Cortex of kidney (tissue), 1 donor: ENCODE measurements at places on chromosomes 3 and 15.

DNA sequence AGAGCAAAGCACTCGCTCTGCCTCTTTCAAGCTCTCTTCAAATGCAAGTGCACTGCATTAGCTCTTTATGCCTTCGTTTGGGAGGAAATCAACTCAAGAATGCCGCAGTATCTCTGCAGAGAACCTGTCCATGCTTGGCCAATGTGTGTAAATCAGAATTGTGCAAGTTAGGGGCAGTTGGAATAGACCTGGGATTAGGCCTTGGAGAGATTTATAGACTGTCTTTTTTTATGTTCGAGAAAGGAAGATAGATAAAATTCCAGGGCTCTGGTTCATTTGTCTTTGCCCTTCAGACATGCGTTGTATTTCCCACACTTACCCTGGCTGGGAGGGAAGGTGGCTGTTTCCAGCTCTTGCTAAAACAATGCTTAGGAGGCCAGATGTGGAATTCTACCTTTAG, 163.7 kb downstream of the MOBP start:
- no peak for DNase-seq

- DNase-seq: no peak
These were observed 7.1 kb downstream of the ECE2 start for GRCh38 chr3:184282941-184283340.

- no peak for DNase-seq
These were observed 16.5 kb upstream of the FAM3D start for GRCh38 chr3:58683001-58683458.

DNA sequence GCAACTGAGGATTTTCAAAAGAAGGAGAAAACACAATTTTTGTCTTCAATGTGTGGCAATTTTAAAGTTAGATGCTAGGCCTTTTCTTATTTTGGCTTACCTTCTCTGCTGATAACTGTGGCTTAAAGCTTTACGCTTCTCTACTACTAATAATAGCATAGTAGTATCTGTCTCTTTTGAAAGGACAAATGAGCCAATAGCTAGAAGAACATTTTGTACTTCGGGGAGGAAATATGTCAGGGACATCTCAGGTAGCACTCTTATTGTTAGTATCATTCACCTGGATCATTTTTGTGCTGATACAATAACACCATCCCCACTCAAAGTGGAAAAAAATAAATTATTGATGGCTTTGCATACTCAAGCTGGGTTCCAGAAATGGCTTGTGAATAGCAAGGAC, 586.1 kb upstream of the TBL1XR1 start:
- DNase-seq: no peak

GRCh38 chr15:42576040-42576594, 711 bp downstream of the STARD9 start:
- no peak for DNase-seq
